Natural killer cell treated with Interleukin-12 subunit alpha and Interleukin-12 subunit beta and Interleukin-15 and Interleukin-18, amount 100 ng/mL, for 72 hours (primary cell): ENCODE measurements at places on chromosomes 7 and 10.

- no peak for DNase-seq
Observed at GRCh38 chr10:103595933-103596726, 102.6 kb downstream of the NEURL1 start.

- DNase-seq = no peak
Observed at GRCh38 chr7:30970074-30970473, 6.3 kb downstream of the GHRHR start.

DNA sequence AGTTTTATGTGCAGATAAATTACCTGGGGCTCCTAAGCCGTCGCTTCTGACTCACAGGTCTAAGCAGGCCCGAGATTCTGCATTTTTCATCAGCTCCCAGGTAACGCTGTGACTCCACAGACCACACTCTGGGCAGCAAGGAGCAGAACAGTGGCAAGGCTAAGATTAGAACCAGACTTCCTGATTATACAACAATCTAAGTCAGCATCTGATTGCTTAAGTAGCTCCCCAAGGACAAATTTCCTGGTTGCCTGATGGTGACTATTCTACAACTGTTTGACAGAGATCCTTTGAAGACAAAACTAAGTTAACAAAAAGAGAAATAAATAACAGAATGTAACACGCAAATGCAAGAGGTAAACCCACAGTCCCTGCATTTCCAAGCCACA, 69.0 kb downstream of the CREB3L2 start:
- no peak for DNase-seq

- DNase-seq = no peak
Observed at GRCh38 chr10:80429521-80429973, 21.2 kb downstream of the PRXL2A start.

GRCh38 chr10:125296598-125296997, 136.2 kb upstream of the CTBP2 start:
- DNase-seq = no peak

GRCh38 chr10:13450069-13450468, 78.7 kb downstream of the BEND7 start:
- no peak for DNase-seq

GRCh38 chr10:79282388-79282787, 64.9 kb upstream of the PPIF start:
- no peak for DNase-seq

- no peak for DNase-seq
Observed at GRCh38 chr10:113982296-113982695, 61.4 kb upstream of the ADRB1 start.

- DNase-seq = no peak
Observed at GRCh38 chr7:75813084-75813483, 522 bp downstream of the CCL24 start.

DNA sequence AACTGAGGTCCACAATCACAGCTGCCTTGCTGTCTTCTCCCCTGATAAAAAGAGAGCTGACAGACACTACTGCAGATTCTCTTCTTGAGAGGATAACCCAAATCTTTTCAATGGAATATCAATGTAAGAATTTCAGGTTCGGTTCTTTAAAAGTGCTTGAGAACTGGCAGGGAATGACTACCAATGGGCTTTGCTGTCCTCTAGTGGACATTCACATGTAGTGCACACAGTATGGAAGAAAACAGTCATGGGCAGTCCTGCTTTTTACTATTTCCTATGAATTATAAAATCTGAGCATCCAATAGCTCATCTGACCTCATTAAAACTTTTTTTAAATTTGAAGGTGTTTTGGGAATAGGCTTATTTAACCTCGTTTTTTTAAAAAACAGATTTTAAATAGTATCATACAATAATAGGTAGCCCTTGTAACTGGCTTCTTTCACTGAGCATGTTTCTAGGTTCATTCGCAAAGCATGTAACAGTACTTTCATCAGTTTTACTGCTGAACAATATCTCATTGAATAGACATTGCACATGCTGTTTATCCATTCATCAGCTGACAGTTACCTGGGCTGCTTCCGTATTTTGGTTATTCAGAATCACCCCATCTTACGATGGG, 18.3 kb downstream of the FZD9 start:
- DNase-seq = no peak

DNA sequence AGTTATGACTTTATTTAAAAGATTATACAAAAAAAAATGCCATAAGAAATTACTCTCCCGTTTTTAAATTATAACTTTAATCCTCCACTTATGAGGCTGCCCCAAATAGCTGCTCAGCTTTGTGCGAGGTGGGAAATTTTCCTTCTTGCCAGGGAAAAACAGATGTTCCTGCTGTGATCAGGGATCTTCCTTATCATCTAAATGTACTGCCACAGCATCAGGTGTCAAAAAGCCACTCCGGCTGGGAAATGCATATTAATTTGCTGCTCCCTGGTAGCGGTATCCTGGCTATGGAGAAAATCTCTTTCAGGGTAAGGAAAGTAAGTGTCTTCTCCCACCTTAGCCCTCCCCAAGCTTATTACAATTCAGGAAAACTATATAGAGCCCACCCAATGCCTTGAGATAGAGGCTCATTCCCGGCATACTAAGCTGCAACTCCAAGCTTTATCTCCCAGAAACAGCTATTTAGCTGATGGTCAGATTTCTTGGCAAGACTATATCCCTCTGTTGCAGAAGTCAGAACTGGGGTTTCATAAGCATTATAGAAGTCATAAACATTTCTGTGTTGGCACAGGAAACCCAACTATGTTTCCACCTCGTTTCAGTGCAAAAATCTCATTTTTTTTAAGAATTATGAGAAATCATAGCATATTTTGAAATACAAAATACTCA, 360.4 kb downstream of the PARD3 start:
- DNase-seq = no peak

DNA sequence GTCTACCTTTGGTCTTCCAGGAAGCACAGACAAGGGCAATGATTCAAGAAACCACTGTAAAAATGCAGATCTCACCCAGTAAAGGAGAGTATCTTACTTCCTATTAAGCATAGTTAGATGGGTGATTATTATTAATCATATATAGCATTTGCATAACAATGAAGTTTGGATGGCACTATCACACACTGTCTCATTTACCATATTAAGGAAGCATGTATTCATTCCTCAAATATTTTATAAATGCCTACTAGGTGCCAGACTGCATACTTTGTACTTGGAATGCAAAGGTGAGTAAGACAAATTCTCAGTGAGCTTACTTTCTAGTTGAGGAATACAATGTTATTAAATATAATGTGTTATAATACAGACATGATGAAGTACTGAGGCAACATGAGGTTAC, 53.9 kb upstream of the SKAP2 start:
- no peak for DNase-seq

- no peak for DNase-seq
Observed at GRCh38 chr7:739455-739982, 12.4 kb upstream of the PRKAR1B start.

DNA sequence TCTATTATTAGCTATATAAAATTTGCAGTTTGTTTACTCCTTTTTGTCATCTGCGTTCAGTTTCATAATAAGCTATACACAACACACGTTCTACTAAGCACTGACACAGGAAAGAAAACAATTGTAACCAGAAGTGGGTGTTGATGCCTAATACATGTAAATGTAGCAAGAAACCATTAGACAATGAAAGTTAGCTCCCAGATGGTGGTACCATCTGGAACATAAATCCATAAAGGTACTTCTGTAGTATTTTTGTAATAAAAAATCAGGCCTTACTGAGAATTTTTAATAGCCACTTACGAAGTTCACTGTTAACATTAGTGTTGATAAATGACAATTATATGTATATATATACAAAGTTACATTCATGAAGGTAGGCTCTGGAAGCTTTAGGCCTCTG, 194.7 kb downstream of the KCND2 start:
- no peak for DNase-seq

DNA sequence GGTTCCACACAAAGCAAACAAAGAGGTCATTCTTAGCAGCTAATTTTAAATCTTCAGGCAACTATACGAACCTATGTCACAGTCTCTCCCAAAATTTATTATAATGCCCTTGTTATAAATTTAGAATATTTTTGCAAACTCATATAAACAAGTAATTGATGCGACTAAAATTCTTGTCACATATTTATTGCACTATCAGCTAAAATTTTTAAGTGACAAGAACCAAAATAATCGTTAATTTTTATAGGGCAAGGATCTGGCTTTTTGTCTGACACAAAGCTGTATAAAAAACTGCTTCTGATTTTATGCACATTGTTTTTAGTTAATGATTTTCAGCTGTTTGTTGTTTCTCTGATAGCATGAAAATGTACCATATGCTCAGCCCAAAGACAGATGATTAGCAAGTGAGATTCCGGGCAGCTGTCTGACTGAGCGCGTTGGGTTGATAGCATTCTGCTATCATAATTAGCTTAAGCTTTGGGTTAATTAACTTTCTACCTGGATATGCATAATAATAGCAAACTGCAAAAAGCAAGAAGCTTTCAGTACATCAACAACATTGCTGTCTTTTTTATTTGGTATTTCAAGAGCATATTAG, 136.0 kb downstream of the MGMT start:
- no peak for DNase-seq

DNA sequence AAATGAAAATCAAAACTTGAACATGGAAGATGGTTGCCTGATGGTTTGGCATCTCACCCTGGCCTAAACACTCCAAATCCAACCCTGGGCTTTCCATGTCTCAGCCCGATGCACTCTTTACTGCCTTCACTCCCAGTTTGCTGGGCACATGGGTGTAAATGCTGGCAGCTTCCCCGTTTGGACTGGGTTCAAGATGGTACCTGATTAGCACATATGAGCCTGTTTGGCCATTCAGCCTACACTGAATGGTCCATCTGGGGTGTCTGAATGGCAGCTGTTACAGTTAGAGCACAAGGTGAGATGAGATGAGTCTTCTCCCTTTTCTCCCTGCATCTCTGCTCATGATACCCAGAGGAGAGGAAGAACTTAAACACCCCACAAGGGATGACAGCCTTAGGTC, 37.1 kb downstream of the ATXN7L1 start:
- no peak for DNase-seq

- DNase-seq = no peak
Observed at GRCh38 chr7:54811846-54812254, 52.8 kb upstream of the SEC61G start.

DNA sequence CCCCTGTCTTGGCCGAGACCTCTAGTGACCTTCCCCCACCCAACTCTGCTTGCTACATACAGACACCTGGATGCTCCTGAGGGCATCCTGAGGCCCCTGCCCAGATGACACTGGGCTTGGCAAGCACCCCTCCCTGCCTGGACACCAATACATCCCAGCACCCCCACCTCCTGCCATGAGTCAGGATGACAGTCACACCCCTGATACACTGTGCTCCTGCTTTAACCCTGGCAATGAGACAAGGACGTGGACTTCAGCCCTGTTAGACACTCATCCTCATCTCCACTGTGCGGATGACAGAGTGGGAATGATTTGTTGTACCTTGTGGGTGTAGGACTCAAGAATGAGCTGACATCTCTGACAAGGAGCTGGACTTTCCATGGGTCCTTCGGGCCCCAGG, 186.3 kb upstream of the ADCY1 start:
- DNase-seq = no peak

DNA sequence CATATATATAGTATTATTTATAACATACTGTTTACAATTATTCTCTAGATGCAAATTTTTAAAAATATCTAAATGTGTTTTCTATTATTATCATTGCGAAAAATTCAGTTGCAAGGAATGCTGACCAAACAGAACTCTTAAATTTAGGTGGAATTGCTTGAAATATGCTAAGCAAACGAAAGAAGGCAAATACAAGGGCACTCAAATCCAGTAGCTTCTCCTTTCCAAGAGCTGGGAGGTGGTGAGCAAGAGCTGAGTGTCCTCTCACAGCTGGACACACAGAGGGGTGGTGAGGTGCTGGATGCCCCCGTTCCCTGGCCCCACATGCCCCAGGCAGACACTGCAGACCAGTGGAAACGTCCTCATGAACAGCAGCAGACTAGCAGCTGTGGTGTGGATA, 166.0 kb downstream of the TAX1BP1 start:
- no peak for DNase-seq

GRCh38 chr7:116683786-116684185, 11.8 kb downstream of the MET start:
- DNase-seq = no peak

- DNase-seq = no peak
Observed at GRCh38 chr10:50439187-50439586, 184.6 kb downstream of the SGMS1 start.

- DNase-seq = no peak
Observed at GRCh38 chr7:123674399-123675180, 18.9 kb downstream of the LMOD2 start.

GRCh38 chr10:113301342-113301984, 251.4 kb upstream of the HABP2 start:
- DNase-seq = no peak

- DNase-seq = no peak
Observed at GRCh38 chr10:114362826-114363355, 41.4 kb downstream of the AFAP1L2 start.

- no peak for DNase-seq
Observed at GRCh38 chr10:36263871-36264270, 621.8 kb upstream of the FZD8 start.

DNA sequence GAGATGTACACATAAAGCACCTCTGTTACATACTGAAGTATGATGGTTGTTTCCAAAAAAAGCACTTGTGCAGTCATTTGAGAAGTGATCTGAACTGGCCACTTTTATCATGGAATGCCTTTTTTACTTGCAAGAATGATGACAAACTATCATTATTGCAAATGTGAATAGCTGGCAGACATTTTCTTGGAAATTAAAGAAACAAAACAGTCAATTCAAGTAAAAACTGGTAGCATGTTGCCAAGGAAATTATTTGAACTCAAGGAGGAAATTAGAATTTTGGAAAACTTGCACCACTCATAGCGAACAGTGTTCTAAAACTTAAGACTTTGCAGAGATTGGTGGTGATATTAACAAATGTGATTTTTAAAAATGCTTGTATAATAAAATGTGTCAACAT, 6.6 kb downstream of the RHEB start:
- DNase-seq = no peak

DNA sequence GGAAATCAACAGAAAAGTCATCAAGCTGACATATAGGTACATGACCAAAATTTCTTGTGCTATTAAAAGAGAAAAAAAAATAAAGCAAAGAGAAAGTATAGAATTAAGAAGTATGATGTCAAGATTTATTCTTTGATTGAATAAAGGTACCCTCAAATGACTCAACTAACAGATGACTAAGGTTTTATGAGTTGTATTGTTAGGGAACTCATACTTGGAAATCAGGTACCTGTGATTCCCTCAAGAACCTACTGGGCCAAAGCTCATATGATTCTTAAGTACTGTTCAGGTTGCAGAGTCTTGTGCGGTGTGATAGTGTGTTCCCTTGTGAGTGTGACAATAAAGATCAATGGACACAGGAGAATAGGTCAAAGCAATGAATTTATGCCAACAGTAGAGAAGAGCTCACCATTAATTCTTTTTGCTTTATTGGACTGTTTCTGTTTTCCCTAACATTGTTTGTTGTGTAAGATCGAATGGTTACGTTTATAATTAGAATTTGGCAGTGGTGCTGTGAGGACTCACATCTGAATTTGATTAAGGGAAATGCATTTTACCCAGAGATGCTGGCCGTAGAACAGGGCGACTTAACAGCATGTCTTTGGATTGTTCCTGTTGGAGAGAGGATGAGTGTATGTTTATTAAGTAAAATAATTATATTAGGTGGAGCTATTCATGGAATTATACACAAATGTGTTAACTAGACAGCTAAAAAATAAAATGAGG, 293.2 kb upstream of the SEMA3D start:
- no peak for DNase-seq
